ENCODE measurements at places on chromosomes 3 and 15.

DNA sequence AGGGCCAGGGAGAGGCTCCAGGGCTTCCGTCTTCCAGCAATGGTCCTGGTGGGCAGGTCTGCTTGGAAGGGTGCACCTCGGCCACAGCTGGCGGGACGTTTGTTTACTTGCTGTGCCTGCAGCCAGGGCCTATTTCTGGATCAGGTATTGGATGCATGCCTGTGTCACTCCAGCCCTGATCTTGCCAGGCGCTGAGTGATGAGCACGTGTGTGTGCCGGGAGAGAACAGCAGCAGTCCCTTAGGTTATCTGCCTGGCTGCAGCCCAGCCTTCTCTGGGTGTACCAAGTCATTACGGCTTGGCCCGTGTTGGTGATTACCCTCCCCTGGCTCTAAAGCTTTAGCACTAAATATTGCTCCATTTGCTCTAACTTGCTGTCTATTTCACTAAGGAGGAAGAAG, 14.9 kb downstream of the CCDC32 start:
- DNase-seq: no peak

GRCh38 chr3:15683253-15683652, 81.7 kb downstream of the BTD start:
- peak; percentile 39 for DNase-seq

DNA sequence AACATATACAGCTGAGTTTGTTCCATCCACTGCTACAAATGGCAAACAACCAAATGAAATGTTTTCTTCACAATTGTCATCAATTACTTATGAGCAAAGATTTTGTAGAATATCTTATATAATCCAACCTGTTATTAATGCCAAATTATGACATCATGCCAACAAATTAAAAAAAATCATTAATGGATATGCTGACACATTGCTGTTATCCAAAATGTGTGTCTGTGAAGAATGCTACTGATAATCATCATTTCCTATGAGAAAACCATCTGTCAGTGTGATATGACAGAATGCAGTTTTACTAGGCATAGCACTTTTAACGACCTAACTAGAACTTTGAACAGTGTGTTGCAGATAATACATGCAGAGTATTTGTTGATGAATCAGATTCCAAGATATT, 556.5 kb upstream of the KCNMB2 start:
- DNase-seq: no peak

GRCh38 chr3:188052169-188053035, 101.6 kb upstream of the LPP start:
- peak; percentile 19 for DNase-seq

DNA sequence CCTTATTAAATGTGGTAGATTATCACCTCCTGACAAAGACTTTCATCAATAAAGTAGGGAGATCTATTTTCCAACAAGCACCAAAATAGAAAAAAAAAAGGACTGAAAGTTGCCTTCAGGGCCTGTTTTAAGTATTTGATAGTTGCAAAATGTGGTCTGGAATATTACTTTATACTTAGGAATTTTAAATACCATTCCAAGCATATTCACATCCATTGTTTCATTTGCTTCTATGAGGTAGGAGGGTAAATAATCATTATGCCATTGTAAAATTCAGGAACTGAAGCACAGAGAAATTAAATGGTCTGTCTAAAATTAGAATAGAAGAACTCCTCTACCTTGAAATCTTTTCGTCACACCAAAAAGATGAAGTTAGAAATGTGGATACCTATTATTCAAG, 110.0 kb downstream of the TMCC1 start:
- DNase-seq: no peak

DNA sequence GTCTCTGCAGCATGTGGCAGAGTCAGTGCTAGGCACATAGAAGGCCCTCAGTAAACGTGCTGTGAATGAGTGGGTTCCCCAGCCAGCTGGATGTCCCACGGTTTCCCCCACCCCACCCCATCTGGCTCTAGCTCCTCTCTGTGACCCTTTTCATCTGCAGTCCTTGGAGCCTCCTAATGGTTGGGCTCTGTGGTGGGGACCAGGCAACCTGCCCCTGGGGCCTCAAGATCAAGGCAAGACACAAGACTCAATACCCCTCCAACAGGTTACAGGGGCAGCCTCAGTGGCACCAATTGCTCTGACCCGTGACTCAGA, 17.1 kb upstream of the CYP11A1 start:
- DNase-seq: no peak

- no peak for DNase-seq
Measured at GRCh38 chr3:119913021-119913420, 131.1 kb downstream of the NR1I2 start.
